NCI-H187 (cell line): ENCODE measurements at places on chromosomes 6 and 20.

GRCh38 chr6:89037141-89037900, 43.2 kb upstream of the PNRC1 start:
- no peak for DNase-seq

DNA sequence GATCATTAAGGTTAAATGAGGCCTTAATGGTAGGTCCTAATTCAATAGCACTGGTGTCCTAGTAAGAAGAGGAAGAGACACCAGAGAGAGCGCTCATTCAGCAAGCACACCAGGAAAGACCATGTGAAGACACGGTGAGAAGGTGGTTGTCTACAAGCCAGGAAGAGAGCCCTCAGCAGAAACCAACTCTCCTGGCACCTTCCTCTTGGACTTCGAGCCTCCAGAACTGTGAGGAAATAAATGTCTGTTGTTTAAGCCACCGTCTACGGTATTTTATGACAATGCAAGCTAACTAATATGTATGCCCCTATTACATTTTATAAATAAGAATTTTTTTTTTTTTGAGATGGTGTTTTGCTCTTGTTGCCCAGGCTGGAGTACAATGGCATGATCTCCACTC, 59.3 kb downstream of the IL20RA start:
- DNase-seq: no peak

DNA sequence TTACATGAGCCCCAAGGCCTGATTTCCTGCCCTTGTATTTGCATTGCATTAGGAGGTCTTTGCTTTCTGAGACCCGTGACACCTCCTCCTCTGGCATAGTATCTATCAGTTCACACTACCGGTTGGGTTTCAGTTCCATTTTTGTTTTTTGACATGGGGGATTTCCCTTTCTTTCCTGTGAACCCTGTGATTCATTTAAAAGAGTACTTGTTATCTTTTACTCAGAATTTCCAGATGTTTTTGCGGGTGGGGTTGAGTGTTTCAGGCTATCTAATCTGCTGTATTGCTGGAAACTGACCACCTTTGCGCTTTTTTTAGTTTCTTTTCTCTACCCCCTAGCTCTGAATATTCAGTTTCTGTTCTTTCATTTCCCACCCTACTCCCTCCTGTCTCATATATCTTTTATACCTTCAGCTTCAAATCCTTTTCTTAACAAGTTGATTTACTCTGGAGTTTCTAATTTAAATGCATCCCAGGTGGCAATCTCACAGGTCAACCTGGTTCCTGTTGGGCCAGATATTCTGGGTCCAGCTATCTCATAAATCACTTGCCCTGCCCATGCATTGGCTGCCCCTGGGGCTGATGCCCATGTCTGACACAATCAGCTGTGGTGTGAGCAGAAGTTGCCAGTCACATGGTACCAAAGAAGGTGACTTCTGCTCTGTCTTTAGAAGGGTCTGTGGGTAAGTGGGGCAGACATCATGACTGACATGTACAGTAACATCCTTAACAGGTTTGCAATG, 14.3 kb upstream of the NCOA3 start:
- no peak for DNase-seq

GRCh38 chr6:115594891-115595290, 465.8 kb downstream of the FRK start:
- DNase-seq: no peak

DNA sequence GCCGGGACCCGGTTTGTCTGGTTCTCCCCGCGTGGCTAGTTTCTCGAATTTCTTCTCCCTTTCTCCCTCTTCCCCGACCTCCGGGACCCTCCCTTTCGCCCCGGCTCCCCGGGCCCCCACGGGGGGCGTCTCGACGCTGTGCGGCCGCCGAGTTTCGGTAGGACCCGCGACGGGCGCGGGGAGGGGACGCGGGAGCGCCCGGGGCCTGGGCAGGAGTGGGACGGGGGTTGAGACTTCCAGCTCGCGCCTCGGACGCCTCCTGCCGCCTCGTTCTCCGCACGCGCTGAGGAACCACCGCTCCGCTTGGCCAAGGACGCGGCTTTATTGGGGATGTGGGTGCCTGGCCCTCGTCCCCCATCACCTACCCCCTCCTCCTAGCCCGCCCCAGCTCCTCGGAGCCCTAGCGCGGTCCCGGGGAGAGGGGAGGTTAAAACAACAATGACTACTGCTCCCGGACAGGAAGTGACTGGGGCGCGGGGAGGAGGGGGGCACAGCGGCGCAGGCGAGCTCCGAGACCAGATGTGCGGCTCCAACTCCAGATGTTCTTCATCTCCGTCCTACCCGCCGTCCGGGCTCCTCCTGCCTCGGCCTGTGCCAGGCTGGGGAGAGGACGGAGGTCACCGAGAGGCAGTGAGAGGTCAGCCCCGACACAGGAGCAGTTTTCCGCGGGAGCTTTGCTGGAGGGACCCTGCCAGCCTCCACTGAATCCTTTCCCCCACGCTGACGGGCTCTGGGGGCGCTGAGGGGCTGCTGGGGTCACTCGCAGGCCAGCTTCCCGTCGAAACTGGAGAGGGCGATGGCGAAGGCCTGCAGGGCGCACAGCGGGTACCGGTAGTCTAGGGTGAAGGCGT, 917 bp upstream of the TEAD3 start:
- no peak for DNase-seq

- no peak for DNase-seq
Observed at GRCh38 chr6:147911686-147912085, 403.2 kb downstream of the SAMD5 start.

DNA sequence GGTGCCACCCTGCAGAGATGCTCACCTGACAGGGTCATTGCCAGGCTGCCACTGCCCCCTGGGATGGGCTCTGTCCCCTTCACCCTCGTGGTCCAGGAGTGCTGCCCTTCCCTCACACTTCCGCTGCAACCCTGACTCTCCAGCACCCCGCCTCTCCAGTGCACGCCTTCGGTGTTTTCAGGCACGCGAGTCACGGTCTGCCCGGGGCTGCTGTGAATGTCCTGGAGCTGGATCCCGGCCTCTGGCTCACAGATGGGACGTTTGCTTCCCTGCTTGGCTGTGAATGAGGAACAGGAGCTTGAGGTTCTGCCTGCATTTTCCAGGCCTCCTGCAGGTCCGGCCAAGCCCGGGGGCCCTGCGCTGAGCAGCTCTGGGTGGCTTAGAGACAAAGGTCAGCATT, 343.4 kb downstream of the SMOC2 start:
- DNase-seq: no peak

GRCh38 chr20:23686046-23686750, 2.6 kb downstream of the CST4 start:
- DNase-seq: no peak

DNA sequence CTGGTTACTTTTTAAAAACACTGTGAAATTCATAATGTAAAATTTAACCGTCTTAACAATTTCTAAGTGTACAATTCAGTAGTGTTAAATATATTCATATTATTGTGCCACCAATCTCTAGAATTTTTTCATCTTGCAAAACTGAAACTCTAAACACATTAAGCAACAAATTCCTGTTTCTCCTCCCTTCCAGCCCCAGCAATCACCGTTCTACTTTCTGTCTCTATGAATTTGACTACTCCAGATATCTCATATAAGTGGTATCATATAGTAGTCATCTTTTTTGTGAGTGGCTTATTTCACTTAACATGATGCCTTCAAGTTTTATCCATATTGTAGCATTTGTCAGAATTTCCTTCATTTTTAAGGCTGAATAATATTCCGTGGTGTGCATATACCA, 44.7 kb downstream of the RSPH3 start:
- DNase-seq: no peak

- DNase-seq: no peak
Observed at GRCh38 chr20:57583289-57584257, 22.7 kb downstream of the PCK1 start.

- DNase-seq: no peak
Observed at GRCh38 chr6:157881342-157881741, 58.3 kb downstream of the SNX9 start.

DNA sequence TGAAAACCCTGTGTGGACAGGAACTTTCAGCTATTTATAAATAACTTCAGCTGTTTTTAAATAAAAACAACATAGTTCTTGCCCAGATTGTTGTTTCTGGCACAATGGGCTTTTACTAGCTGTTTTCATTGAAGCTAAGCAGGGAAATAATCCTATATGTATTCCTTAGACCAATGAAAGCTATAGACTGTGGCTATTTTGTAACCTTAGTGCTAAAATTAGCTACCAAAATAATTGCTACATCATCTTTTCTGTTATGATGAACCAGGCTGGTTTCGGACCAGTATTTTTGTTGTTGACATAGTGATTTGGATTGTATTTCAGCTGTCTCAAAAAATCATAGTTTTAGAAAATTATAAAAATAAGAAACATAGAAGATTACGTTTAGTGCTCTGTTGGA, 13.7 kb downstream of the PHF3 start:
- DNase-seq: no peak

- DNase-seq: no peak
Observed at GRCh38 chr6:105681061-105681460, 278.2 kb upstream of the PREP start.

- no peak for DNase-seq
Observed at GRCh38 chr6:84836366-84836765, 72.0 kb upstream of the TBX18 start.

DNA sequence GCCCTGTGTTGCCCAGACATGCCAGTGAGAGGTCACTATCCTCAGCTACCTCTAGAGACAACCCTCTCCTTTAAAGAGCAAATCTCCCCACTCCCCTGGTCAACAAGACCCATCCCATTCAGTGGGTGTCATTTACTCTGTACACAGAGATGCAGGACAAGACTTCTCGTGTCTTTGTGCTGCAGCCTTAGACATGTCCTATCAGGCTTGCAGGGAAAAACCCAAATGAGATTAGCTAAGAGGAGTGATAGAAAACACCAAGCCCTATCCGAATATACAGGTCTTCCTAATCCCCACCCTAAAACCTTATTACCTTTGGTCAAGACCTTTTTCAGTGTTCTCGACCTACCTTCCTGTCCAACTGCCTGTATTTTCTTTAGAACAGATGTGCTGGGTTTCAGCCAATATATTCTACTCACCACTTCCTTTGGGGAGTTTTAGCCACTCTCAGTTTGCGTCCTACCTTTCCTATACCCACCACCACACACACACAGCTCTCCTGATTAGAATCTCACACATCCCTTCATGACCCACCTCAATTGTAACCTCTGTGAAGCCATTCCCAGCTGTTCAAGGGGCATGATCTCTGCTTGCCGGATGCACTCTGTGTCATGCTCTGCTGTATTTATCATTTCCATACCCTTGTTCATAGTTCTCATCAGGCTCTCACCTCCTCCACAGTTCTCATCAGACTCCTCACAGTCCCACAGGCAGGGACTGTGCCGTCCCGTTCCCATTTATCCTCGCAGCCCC, 39.7 kb downstream of the TRAM2 start:
- DNase-seq: no peak

DNA sequence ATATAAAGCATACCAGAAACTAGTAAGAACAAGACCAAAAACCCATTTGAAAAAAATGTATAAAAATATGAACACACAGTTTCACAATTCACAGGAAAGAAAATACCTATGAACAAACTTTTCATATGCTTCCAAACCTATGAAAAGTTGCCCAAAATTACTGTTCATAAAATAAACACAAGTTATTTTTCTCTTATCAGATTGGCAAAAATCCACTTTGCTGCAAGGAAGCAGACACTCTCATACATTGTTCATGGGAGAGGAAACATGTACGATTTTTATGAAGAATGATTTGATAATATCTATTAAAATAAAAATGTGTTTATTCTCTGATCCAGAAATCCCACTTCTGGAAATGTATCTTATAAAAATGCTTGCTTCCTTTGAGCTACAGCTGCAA, 40.0 kb upstream of the OCSTAMP start:
- DNase-seq: no peak

DNA sequence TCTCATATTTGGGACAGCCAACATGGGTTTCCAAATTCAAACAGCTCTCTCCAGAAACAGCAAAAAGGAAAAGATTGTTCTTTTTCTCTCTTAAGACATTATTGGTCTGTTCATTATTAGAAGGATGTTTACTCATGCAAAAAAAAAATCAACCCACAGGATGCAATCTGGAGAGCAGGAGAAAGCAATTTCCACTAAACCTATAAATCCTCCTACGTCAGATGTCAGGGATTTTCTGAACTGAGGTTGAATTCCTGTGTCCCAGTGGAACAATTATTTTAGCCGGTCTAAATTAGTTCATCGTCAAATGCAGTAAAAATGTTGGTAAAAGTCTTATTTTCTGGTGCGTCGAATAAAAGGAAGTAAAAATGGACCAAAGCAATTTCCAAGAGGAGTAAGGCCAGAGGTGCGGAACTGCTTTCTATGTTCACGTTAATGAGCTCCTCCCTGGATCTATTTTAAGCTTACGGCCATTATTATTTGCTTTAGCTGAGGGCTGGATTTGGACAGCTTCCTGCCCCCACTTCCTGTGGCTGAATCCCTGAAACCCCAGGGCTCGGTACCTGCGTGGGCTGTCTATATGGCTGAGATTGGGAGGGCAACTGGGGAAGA, at the start of gene GABRR1:
GABRR1 (minus strand) TSS at position 60 of the 612 bp plus-strand sequence; CDS start at position 24, 36 bp downstream.
- DNase-seq: no peak

GRCh38 chr20:62301111-62301668, 1.6 kb upstream of the ADRM1 start:
- no peak for DNase-seq

DNA sequence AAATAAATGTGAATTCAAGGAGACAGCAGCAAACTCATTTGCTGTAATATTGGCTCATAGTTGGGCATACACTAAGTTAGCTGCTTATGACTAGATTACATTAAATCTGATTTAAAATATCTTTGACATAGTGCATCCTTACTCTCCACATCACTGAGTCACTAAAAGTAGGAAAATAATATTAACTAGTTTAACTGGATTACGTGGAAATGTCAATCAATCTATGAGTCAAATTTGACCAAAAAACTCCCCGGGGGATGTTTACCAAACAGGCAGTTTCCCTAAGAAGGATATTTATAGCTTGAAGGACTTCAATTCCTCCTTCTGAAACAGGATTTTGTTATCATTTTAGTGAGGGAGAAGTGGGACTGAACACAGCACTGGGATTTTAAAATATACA, 366.5 kb downstream of the ESR1 start:
- DNase-seq: no peak

DNA sequence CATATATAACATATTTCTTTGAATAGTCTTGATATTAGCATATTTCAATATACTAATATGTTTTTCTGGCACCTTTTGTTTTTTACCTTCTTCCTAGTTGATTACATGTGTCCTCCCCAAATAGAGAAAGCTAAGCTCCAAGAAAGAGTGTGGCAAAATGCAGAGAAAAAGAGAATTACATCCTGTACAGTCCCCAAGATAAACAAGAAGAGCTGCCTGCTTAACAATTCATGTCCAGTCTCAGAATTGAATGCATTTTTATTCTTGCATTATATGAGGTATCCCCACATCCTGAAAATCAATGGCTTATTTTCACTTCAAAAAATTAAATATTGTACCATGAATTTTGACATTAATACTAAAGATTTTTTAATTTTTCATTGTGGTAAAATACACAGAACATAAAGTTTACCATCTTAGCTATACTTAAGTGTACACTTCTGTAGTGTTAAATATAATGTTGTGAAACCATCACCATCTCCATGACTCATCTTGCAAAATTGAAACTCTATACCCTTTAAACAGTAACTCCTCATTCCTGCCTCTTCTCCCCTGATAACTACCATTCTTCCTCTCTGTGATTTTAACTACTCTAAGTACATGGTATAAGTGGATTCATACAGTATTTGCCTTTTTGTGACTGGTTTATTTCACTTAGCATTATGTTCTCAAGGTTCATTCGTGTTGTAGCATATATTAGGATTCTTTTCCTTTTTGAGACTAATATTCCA, 490.3 kb downstream of the COL12A1 start:
- DNase-seq: no peak
